Activated T-helper 1 cell treated with anti-CD3 and anti-CD28 coated beads, Interleukin-12 subunit alpha, Interleukin-12 subunit beta, Interleukin-2, Interleukin-4 antibody, amounts not matched to agents 30 ng/mL and 10 ng/mL and 1 ng/mL, durations not matched to agents 14 hours and 24 hours and 36 hours (primary cell): ENCODE measurements at places on chromosomes 2 and 18. TPM values are rescaled to one million over a fixed set of nuclear protein-coding genes. Genes with fewer than 3 reads are reported as not detected.

DNA sequence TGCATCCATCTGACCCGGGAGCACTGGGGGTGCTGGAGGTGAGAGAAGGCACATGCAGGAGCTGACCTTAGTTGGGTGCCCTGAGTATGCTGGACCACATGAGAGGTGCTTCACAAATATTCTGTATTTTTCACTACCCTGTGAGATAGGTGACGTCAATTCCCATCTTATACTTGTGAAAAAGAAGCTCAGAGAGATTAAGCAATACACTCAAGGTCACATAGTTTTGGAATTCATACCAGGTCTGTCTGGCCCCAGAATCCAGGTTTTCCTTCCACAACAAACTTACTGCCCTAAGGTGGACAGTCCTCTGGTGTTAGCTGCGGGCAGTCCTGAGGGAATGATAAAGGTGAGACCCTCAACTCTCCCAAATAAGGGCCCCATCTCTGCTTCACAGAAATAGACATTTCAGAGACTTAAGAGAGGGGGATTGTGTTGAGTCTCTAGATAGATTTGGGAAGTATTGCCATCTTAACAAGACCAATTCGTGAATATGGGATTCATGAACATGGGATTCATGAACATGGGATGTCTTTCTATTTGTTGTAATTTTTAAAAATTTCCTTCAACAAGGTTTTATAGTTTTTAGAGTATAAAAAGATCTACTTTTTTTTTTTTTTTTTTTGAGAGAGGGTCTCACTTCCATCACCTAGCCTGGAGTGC lies 64.0 kb upstream of the SMAD7 start:
- no peak for DNase-seq

DNA sequence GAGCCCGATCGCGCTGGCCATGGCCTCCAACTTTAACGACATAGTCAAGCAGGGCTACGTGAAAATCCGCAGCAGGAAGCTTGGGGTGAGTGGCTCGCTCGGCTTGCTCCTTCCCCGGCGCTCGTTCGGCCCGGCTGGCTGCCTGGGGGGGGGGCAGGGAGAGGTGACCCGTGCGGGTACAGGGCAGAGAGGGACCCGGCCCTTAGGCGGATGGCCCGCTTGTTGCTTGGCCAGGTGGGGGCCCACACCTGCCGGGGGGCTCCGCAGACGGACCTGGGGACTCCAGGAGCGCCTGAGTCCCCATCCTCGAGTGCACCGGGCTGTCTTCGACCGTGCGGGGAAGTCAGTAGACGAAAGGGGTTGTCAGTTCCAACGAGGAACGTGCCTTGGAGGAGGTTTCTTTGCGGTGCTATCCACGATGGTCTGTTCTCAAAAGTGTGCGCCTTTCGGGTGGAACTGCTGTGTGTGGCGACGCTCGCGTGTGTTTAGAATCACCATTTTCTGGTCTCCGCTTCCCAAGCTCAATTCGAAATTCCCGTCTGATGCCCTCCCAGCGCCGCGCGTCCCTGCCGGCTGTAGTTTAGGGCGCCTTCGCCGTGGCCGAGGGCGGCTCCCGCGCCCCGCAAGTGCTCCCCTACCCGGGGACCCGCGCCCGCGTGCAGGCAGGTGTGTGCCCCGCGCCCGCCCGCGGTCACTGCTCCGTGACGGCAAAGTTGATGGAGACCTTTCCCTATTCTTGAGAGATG lies 711 bp downstream of the DOK6 start:
- DNase-seq, result no peak

DNA sequence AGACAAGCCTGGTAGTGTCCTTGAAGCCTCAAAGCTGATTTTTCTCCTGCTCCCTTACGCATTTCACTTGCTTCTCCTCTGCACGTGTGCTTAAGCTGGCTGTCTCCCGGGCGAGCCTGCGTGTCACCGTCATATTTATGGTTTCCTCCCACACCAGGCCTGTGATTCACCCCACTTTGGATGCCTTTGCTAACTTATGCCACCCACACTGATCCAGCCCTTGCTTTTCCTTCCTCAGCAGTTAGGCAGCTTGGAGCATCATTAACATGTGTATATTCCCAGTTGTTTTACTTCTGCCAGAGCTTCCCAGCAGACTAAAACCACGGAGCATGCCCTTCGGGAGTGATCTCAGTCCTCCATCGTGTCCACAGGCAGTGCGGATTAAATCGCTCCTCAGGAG lies 2.2 kb downstream of the ST3GAL5 start:
- DNase-seq, result peak; percentile 7

DNA sequence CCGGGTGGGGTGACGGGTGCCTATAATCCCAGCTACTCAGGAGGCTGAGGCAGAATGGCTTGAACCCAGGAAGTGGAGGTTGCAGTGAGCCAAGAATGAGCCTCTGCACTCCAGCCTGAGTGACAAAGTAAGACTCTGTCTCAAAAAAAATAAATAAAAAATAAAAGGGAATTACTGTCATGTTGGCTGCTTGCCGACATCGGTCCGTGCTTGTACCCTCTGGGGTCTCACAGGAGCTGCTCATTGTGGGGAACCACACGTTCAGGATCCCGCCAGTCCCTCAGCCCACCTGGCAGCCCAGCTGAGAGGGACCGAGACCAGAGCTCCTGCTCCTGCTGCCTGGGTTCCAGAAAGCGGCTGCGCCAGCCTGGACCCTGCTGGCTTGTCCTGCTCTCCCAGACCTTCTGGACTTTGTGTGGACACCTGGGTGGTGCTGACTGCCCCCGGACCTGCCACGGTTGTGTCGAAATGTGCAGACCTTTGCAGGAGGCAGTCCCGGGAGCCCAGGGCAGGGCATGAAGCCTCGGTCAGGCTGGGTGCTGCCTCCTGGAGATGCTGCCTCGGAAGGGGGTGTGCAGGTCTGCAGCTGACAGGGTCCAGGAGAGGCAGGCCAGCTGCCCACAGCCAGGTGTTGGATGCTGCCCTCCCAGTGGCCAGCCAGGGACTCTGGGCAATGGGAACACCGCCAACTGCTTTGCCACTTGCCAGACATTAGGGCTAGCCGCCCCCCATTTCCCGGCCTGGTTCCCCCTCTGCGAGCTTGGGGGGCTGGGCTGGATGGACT lies 16.4 kb downstream of the KLF11 start:
- no peak for DNase-seq

- no peak for DNase-seq
These were observed 1.1 kb upstream of the SULT6B1 start for GRCh38 chr2:37189452-37190153.

- no peak for DNase-seq
These were observed 2.8 kb downstream of the PHLPP1 start for GRCh38 chr18:62717925-62718800.

GRCh38 chr2:228545041-228545747 lies 363.7 kb upstream of the SPHKAP start:
- DNase-seq, result no peak

- no peak for DNase-seq
These were observed 128.3 kb downstream of the AFF3 start for GRCh38 chr2:100013892-100014677.

DNA sequence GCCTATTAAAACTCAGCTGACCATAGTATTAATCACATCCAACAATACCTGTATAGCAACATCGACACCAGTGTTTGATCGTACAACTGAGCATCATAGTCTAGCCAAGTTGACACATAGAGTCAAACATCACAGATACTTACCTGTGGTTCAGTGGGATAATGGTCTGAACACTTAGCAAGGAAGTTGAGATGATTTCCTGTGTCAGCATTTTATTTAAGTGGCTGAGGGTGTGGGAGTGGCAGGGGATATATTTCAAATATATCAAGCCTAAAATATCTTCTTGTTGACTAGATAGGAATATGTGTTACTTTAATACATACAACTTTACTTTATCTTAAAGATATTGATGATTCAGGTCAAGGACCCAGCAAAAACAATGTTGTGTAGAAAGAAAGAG lies 1038.6 kb downstream of the TSN start:
- DNase-seq, result no peak

Gene MDH1B
- 0.20 and 0.36 TPM in 2 replicates for total RNA-seq

Gene DPP10
- not detected in 2 replicates for total RNA-seq

Gene DSG1
- total RNA-seq, result not detected in 2 replicates
